ENCODE measurements at places on chromosomes 6 and 20.
A peak's percentile ranks its signal among the peaks of the same experiment; 100 is the strongest.

DNA sequence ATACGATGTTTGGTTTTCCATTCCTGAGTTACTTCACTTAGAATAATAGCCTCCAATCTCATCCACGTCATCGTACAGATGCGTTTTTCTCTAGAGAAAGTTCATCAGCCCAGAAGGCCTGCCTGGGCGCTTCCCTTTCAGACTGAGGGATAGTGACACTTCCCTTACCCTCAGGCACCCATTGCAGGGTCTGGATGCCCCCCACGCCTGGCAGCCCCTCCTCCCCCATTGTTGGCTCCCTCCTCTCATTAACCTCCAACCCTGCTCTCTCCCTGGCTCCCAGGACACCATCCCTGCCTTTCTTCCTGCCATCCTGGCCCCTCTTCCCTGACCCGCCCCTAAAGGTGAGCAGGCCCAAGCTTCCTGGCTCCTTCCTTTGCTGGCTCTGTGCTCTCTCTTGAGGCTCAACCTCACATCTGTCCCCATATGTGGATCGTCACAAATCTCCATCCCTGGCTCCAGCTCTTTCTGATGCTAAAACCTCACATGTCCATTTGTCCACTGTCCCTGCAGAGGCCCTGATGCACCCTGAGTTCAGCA lies 145.2 kb downstream of the SYCP2 start:
- H3K36me3 ChIP-seq = no peaks in the 10 kb centered on the region
- DNase-seq = no peak
- no peak overlapping the region for H3K27ac ChIP-seq

GRCh38 chr20:50982363-50982762 lies 23.7 kb downstream of the MOCS3 start:
- H3K27me3 ChIP-seq = peaks cover 4% of the 10 kb centered on the region
- H3K4me3 ChIP-seq = no peak overlapping the region
- no peak overlapping the region for H3K27ac ChIP-seq

DNA sequence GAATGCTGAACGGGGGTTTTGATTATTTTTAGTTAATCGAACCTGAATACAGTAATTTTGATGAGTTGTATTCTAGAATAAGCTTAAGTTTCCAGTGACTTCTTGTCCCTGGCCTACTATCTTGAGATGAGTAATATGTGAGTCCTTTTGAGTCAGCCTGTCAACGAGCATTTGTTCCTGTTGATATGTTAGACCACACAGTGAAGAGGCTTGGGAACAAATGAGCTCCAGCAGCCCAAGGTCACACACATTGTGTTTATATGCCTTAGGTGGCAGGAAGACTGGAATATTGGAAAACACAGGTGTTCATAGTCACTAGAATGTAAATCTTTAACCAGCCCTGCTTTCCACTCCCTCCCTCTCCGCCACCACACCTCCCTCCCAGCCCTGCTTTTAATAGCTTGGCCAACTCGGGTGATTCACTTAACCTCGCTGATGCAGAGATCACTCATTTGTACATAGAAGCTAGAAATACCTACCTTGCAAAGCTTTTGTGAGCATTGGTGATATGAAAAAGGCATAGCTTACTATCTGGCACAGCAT lies 9.1 kb downstream of the SMPDL3A start:
- H3K4me1 ChIP-seq = peaks cover 11% of the 10 kb centered on the region
- no peaks in the 10 kb centered on the region for H3K36me3 ChIP-seq
- H3K4me3 ChIP-seq = peak overlapping the region; percentile 4
- DNase-seq = peak; percentile 52
- no peaks in the 10 kb centered on the region for H3K27me3 ChIP-seq
- H3K27ac ChIP-seq = peak overlapping the region; percentile 42

DNA sequence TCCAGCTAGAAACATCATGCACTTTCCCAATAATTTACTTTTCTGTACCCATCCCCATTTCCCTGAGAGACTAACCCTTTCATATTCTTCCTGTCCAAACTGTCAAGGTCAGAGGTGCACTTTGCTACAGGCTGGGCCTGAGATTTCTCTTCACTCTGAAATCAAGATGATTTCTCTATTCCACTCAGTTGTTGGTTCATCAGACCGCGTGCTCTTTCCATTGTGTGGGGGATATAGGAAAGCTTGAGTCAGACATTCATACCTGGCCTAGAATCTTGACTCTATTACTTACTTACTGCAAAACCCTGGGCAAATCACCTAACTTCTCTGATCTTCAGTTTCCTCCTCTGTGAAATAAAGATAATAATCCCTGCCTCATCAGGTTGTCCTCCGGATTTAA lies 4.7 kb upstream of the ZDHHC14 start:
- H3K4me3 ChIP-seq = no peak overlapping the region
- peaks cover 24% of the 10 kb centered on the region for H3K27me3 ChIP-seq

DNA sequence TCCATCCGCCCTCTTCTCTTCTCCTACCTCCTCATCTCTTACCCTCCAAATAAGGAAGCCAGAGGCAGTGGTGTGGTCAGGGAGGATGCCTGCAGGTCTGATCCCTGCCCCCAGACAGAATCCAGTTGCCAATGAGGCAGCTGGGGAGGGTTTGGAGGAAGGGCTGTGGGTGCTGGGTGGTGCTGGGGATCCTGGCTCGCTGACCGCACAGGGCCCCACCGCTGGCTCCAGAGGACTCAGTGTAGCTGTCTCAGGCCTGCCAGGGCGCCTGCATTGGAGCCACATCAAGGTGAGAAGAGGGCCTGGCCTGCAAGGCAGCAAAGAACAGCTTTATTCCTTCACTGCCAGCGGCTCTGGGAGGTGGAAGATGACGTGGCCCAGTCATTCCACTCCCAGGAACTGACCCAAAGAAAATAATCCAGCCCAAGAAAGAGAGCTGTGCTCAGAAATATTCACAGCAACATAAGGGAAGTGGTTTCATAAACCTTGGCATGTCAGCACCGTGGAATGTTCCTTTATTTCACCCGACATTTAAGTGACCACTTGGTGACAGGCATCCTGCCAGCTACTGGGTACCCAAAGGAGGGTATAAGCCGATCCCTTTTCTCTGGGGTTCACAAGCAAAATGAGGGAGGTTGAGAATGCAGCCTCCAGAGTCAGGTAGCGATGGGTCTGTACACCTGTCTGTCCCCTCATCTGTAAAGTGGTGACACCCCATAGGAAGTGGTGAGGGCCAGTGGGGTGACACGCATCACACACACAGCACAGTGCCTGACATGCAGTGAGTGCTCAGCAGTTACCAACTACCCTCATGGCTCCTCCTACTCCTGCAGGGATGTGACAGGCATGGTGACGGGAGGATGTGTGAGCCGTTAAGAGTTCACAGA lies 125.1 kb downstream of the SNX5 start:
- peak; percentile 19 for DNase-seq
- H3K4me3 ChIP-seq = peak overlapping the region; percentile 24
- H3K4me1 ChIP-seq = peaks cover 35% of the 10 kb centered on the region

DNA sequence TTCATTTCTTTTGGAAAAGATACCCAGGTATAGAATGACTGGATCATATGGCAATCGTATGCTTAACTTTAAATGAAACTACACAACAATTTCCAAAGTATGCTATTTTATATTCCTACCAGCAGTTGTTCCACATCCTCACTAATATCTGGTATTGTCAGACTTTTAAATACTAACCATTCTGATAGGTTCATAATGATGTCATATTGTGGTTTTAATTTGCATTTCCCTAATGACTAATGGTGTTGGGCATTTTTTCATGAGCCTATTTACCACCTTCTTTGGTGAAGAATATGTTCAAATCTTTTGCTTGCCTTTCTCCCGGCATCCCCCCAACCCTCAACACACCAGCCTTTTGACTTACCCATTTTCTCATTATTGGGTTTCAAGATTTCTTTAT lies 96.2 kb upstream of the HMGN3 start:
- H3K4me1 ChIP-seq = peaks cover 7% of the 10 kb centered on the region
- no peak overlapping the region for H3K27ac ChIP-seq
- no peaks in the 10 kb centered on the region for H3K36me3 ChIP-seq

GRCh38 chr6:28208111-28208659 lies 16.9 kb upstream of the ZSCAN9 start:
- peak overlapping the region; percentile 87 for H3K4me3 ChIP-seq
- peaks cover 29% of the 10 kb centered on the region for H3K4me1 ChIP-seq
- no peak overlapping the region for H3K27ac ChIP-seq
- H3K36me3 ChIP-seq = no peaks in the 10 kb centered on the region

- H3K4me3 ChIP-seq = no peak overlapping the region
- no peak for DNase-seq
- H3K4me1 ChIP-seq = no peaks in the 10 kb centered on the region
- no peaks in the 10 kb centered on the region for H3K27me3 ChIP-seq
- H3K27ac ChIP-seq = no peak overlapping the region
Measured at GRCh38 chr6:85975957-85976356, 333.3 kb upstream of the SYNCRIP start.
